NCI-H510A treated with DMSO at 0.1 percent for 48 hours (cell line): ENCODE measurements at places on chromosomes 12 and 14.
A peak's percentile ranks its signal among the peaks of the same experiment; 100 is the strongest.

DNA sequence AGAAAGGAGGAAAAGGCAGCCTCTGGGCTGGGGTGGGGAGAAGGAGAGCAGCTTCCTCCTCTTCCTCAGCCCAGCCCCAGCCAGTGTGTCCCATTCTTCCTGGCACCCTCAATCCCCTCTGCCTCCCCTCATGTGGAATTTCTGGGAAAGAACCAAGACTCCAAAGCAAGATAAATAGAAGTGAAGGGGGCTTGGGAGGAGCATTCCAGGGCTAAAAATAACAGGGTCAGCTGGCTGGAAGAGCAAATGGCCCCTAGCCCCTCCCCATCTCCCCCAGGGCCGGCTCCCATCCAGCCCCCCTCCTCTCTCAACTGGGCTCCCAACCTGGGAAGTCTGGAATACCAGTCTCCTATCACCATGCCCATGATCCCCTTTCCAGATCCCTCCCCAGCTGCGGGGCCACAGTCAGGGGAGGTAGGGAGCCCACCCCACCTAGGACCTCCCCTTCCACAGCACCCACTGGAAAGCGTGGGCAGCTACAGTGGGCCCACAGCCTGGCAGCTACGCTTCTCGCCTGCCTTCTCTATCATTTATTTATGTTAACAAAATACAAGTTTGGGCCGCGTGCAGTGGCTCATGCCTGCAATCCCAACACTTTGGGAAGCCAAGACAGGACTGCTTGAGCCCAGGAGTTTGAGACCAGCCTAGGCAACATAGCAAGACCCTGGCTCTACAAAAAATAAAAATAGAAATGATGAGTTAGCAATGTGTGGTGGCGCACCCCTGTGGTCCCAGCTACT lies 88.3 kb downstream of the IRF2BPL start:
- no peak for DNase-seq

DNA sequence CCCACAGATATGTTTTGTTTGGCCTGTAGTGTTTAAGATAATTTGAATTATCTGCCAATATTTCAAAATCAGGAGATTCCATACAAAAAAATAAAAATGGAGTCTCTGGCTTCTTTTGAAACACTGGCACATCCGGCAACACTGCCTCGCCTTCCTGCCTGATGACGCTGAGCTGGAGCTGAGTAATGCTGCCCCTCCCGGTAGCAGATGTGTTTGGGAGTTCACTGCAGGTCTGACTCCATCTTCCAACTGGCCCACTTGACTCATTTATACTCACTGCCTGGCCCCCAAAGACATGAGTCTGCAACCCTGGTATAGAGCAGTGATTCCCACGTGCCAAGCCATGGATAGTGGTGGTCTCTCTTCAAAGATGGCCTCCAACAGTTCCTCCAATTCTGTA lies 7.4 kb downstream of the CIT start:
- DNase-seq, result no peak

- DNase-seq, result peak; percentile 38
These were observed 13.5 kb downstream of the PTGER2 start for GRCh38 chr14:52327374-52328226.

DNA sequence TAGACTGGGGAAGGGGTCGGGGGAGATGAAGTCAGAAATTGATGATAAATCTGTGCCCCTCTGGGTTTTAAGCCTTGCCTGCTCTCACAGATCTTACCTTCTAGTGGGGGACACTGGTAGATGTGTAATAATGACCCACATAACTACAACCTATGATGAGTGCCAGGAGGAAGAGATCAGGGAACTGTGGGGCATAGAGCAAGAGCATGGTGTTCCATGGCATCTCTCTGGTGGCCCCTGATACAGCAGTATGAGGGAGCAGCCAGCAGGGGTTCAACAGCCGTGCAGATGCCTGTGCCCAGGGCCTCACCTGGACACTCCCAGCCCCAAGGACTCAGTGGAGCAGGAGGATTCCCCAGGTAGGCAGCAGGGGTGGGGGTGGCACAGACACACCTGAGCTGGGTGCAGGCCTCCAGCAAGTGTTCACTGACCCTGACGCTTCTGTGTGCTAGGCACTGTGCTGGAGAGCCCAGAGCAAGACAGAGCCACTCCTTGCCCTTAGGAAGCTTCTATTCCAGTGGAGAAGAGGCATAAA lies 5.0 kb downstream of the ACACB start:
- DNase-seq, result no peak

DNA sequence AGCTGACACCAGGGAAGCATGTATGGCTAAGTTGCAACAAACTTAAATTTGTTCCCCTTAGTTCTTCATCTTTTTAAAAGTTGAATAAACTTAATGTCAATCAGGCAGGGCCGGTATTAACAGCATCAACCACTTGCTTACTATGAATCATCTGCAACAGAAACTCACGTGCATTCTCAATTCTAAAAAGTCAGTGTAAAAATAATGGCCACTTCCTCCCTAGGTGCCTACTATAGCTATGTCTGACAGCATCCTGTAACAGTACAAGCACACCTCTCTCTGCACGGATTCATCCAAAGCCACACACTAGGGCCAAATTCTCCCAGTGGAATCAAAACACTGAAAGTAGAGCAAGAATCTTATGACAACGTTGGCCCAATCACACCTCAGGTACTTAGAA lies 48.6 kb downstream of the PPP1R36 start:
- no peak for DNase-seq

GRCh38 chr14:79376557-79376956 lies 834.7 kb downstream of the DIO2 start:
- DNase-seq, result no peak

- DNase-seq, result no peak
These were observed 314.3 kb downstream of the TRHDE start for GRCh38 chr12:72586456-72586855.

- DNase-seq, result no peak
These were observed 19.2 kb upstream of the PPP2R5E start for GRCh38 chr14:63562405-63562804.

- DNase-seq, result no peak
These were observed 21.4 kb upstream of the CLMN start for GRCh38 chr14:95341115-95341514.

- DNase-seq, result peak; percentile 43
These were observed 23.0 kb downstream of the MVK start for GRCh38 chr12:109596418-109597244.

- DNase-seq, result peak; percentile 25
These were observed 157.5 kb upstream of the LRIG3 start for GRCh38 chr12:59077575-59078426.

DNA sequence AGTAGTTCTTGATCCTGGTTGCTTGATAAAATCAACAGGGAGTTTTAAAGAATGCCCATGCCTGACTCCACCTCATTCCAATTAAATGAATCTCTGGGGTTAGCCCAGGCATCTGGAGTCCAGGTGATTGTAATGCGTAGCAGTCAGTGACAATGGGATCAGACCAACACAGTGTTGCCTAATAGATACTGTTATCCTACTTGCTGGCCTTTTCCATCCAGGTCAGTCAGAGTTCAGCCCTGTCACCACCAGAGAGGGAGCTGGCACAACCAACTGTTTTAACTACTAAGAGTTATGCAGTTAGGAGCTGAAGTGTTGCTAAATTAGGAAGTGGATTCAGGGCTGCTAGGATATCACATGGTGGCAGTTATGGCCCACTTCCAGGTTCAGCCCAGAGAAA lies 107.1 kb downstream of the GPR135 start:
- DNase-seq, result peak; percentile 26

DNA sequence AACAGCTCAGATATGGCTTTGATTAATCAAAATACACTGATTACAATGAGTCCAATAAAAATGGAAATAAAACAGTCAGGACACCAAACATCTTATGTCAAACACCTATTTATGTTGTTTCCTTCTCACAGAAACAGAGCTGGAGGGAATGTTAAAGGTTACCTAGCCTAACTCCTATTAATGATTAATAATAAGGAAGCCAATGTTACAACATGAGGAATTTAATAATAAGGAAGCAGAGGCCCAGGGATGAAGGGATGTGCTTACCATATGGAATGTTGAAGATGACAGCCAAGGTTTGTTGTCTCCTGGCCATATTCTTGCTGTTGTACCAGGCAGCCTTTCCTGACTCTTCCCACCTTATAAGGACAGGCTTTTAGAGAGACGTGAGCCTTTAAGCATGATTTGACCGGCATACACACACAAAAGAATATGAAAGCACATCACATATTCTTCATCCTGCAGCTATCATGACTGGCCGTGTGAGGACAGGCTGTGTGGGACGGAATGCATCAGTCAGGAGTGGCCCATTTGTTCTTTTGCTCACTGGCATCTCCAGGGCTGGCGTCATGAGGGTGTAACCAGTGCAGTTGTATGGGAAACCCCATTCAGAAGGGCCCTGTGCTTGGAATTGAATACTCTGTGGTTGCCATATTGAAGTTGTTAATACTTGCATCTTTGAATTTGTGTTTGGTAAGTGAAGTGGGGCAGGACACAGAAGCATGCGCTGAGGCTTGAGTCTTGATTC lies 3.1 kb upstream of the GPRC5D start:
- no peak for DNase-seq

DNA sequence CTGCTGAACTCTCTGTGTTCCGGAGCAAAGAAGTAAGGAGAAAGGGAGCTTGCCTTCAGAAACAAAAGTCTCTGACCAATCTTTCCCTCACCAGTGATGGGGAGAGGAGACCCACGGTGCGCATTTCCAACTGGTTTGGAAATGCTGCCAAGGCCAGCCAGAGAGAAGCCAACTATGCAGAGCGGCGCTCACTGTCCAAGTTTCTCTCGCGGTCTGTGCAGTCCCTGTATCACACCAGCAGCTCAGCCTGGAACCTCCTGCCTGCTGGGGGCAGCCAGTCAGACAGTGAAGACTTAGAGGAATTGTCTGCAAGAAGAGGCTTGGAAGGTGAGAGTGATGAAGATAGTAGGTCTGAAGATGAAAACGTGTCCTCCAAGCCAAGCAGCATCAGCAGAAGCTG lies 206.2 kb downstream of the NAV3 start:
- DNase-seq, result no peak

DNA sequence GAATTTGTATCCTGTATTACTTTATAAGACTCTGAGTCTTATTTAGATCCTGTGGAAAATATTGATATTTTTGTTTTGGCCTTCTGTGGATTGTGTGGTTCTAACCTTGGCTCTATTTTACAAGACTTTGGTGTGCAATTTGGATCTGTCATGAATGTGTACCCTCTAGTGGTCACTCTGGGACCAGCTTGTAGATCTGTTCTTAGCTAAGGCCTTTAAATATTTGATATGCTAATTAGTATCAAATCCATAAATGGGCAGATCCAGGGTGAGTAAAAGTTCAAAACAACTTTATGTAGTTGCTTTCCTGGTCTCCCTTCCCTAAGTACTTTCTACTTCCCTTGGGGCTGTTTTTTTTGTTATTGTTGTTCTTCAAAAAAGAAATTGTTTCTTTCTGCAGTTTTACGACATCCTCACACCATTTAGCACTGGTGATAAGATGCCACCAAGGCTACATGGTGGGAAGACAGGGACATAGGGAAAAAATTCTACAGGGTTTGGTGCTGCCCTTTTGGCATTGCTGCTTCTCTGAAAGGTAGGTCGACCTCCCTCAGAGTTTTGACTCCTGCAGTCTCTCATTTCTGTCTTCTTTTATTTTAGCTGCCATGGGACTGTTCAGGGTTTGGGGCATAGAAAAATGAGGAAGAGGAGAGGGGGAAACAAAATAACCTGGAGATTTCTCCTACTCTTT lies 238.5 kb downstream of the GPHN start:
- DNase-seq, result no peak

DNA sequence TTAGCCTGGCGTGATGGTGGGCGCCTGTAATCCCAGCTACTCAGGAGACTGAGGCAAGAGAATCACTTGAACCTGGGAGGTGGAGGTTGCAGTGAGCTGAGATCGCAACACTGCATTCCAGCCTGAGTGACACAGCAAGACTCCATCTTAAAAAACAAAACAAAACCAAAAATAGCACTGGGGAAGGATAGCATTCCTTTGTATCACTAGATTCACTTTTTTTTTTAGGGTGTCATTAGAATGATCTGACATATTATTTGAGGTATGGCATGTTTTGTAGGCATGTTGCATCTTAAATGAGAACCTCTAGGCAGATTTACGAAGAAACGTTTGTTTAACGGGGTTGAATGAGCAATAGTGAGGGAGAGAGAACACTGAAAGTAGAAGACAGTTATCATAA lies 16.8 kb upstream of the FAR2 start:
- no peak for DNase-seq
